Astrocyte (in vitro differentiated cells and primary cell): ENCODE measurements at places on chromosomes 4 and X.

GRCh38 chrX:20361890-20362262, 95.2 kb upstream of the RPS6KA3 start:
- H3K27ac ChIP-seq, result peak overlapping the region; percentile 70
- no peak overlapping the region for H3K4me3 ChIP-seq
- peaks cover 20% of the 10 kb centered on the region for H3K4me1 ChIP-seq
- no peaks in the 10 kb centered on the region for H3K36me3 ChIP-seq
- DNase-seq, result peak; percentile 80

DNA sequence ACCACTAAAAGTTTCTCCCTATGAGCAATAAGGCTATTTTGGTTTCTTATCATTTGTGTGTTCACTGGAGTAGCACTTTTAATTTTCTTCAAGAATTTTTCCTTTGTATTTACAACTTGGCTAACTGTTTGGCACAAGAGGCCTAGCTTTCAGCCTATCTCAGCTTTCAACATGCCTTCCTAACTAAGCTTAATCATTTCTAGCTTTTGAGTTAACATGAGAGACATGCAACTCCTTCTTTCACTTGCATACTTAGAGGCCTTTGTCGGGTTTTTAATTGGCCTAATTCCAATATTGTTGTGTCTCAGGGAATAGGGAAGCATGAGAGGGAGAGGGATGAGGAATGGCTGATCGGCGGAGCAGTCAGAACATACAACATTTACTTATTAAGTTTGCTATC, 349.8 kb downstream of the OPHN1 start:
- DNase-seq, result peak; percentile 65
- no peak overlapping the region for H3K4me3 ChIP-seq
- H3K27me3 ChIP-seq, result no peaks in the 10 kb centered on the region
- H3K36me3 ChIP-seq, result no peaks in the 10 kb centered on the region

- no peak overlapping the region for H3K4me3 ChIP-seq
- peaks cover 4% of the 10 kb centered on the region for H3K4me1 ChIP-seq
- no peaks in the 10 kb centered on the region for H3K36me3 ChIP-seq
- DNase-seq, result no peak
- no peak overlapping the region for H3K27ac ChIP-seq
- H3K27me3 ChIP-seq, result no peaks in the 10 kb centered on the region
Observed at GRCh38 chr4:165678236-165678935, 194.7 kb upstream of the TLL1 start.

DNA sequence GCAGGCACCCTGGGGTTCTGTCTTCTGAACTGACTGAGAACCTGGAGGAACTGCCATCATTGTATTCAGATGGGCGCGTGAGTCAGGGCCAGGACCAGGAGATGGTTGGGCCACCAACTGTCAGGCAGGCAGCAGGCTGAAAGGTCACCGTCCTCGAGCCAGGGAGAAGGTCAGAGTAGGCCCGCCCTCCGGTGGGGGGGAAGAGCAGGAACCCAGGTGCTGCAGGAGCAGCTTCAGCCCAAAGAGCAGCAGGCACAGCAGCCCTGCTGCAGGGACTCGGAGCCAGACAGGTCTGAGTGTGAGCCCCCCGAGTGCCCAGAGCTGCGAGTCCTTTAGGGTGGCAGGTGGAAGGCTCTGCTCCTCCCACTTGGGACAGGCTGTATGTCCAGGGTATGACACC, 26.4 kb downstream of the WFS1 start:
- H3K4me3 ChIP-seq, result no peak overlapping the region
- H3K36me3 ChIP-seq, result no peaks in the 10 kb centered on the region
- no peaks in the 10 kb centered on the region for H3K27me3 ChIP-seq

DNA sequence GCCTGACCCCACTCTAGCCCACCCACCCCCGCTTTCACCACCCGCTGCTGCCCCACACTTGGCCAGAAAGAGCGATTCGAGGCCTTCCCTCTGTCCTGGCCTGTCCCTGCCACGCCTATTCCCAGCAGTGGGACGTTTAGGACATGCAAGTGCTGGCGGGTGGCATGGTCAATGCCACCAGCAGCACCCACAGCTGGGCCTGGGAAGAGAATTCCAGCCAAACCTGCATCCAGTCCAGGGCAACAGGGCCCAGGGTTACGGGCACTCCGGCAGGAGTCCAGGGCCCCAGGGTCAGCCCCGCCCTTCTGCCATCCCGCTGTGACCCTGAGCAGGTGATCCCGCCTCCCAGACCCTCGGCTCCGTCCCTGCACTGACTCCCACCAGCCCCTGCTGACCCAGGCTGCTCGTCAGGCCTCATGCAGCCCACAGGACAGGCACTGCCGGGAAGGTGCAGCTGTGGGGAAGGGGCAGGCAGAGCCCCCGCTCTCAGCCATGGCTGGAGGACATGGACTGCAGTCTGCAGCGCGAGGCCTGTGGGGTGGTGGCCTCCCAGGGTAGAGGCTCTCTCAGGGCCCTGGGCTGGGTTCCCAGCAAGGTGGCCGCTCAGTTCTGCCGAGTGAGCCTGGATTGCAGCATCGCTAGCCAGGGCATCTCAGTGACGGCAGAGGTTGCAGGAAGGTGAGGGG, 6.8 kb upstream of the HTRA3 start:
- H3K27me3 ChIP-seq, result peaks cover 8% of the 10 kb centered on the region
- DNase-seq, result no peak
- H3K4me3 ChIP-seq, result no peak overlapping the region
- no peak overlapping the region for H3K27ac ChIP-seq
- peaks cover 14% of the 10 kb centered on the region for H3K4me1 ChIP-seq
